Left colon (tissue), 2 donors: ENCODE measurements at places on chromosomes 4 and X. TPM values are rescaled to one million over a fixed set of nuclear protein-coding genes. Genes with fewer than 3 reads are reported as not detected.

The ARHGAP36 gene
- 0.42 TPM for total RNA-seq

The ASMTL gene
- 19.9 TPM for total RNA-seq

The TNMD gene
- 1.1 TPM for total RNA-seq

The TLR2 gene
- total RNA-seq, result 4.3 TPM

The BMPR1B gene
- 0.47 TPM for total RNA-seq

The MAGEA12 gene
- total RNA-seq, result not detected

The MAGEC1 gene
- not detected for total RNA-seq

The TLR1 gene
- total RNA-seq, result 6.7 TPM

The EVC2 gene
- total RNA-seq, result 0.82 TPM

The NLGN4X gene
- total RNA-seq, result 1.8 TPM

The WNK3 gene
- 0.06 TPM for total RNA-seq

The SRP72 gene
- 62.7 TPM for total RNA-seq

The JCHAIN gene
- total RNA-seq, result 114 TPM

The FBXL5 gene
- total RNA-seq, result 59.2 TPM

The TRIM60 gene
- total RNA-seq, result not detected

The PCDH7 gene
- total RNA-seq, result 15.6 TPM

The METTL14 gene
- total RNA-seq, result 34.3 TPM

The TEX11 gene
- total RNA-seq, result 1.0 TPM

The MND1 gene
- 1.5 TPM for total RNA-seq

The TMEM47 gene
- total RNA-seq, result 3.8 TPM

The SPP1 gene
- total RNA-seq, result 3.7 TPM

The ELF4 gene
- total RNA-seq, result 39.8 TPM

The HS3ST1 gene
- total RNA-seq, result 2.7 TPM

The DMRTC1B gene
- 0.61 TPM for total RNA-seq

The MAGEA11 gene
- not detected for total RNA-seq

The ATP1B4 gene
- total RNA-seq, result not detected

The ABCD1 gene
- total RNA-seq, result 15.9 TPM

The KLHL4 gene
- 0.50 TPM for total RNA-seq

The IL9R gene
- total RNA-seq, result 0.73 TPM

The STAP1 gene
- 0.24 TPM for total RNA-seq

The NWD2 gene
- 0.34 TPM for total RNA-seq

The NXF3 gene
- total RNA-seq, result 0.47 TPM
